ENCODE measurements at places on chromosomes 1 and 21. TPM values are rescaled to one million over a fixed set of nuclear protein-coding genes. Genes with fewer than 3 reads are reported as not detected.

The AGRN gene
- total RNA-seq: 68.4 TPM

The PADI2 gene
- total RNA-seq: 8.4 TPM

The EXTL1 gene
- total RNA-seq: 0.48 TPM

The FOXD2 gene
- 0.24 TPM for total RNA-seq

The OR2AK2 gene
- total RNA-seq: not detected

The SELP gene
- total RNA-seq: 7.9 TPM

The PLA2G2D gene
- total RNA-seq: not detected

The MAEL gene
- 7.9 TPM for total RNA-seq

The MYOM3 gene
- 5.3 TPM for total RNA-seq

The BSDC1 gene
- 60.2 TPM for total RNA-seq

The DMBX1 gene
- 1.4 TPM for total RNA-seq

The EPHA10 gene
- total RNA-seq: 21.2 TPM

The FCGR3A gene
- 26.2 TPM for total RNA-seq

The PTPRU gene
- 35.2 TPM for total RNA-seq

The TGFB2 gene
- total RNA-seq: 38.8 TPM

The FAM131C gene
- total RNA-seq: 3.6 TPM

The NTPCR gene
- 31.8 TPM for total RNA-seq

The NLRP3 gene
- 4.6 TPM for total RNA-seq

The PTGER3 gene
- total RNA-seq: 15.6 TPM

The GJA9 gene
- total RNA-seq: 1.7 TPM

The PLA2G2A gene
- total RNA-seq: 12.3 TPM

The CLCA1 gene
- total RNA-seq: 0.72 TPM

The CELA3A gene
- total RNA-seq: not detected

The GUCA2B gene
- not detected for total RNA-seq

The KLF17 gene
- 5.5 TPM for total RNA-seq

The SMIM12 gene
- total RNA-seq: 23.4 TPM

The IL22RA1 gene
- total RNA-seq: 3.1 TPM

The E2F2 gene
- 5.1 TPM for total RNA-seq

The CYP4A22 gene
- total RNA-seq: not detected

The DNASE2B gene
- not detected for total RNA-seq

The SPATA45 gene
- not detected for total RNA-seq

The BEST4 gene
- total RNA-seq: 0.48 TPM

The CELSR2 gene
- total RNA-seq: 2.6 TPM

The UBAP2L gene
- 31.8 TPM for total RNA-seq

The CLDN17 gene
- total RNA-seq: not detected

The OLIG2 gene
- total RNA-seq: not detected

The FCAMR gene
- total RNA-seq: 2.2 TPM

The RNF186 gene
- total RNA-seq: not detected

The TMEM125 gene
- total RNA-seq: 0.72 TPM

The NFASC gene
- 6.0 TPM for total RNA-seq

The KPRP gene
- 1.7 TPM for total RNA-seq

The SSU72 gene
- 44.3 TPM for total RNA-seq

The ZNF593 gene
- not detected for total RNA-seq

The PTGFRN gene
- total RNA-seq: 75.8 TPM

The FMO2 gene
- total RNA-seq: 15.4 TPM

The CACHD1 gene
- 9.6 TPM for total RNA-seq

The SETD4 gene
- 11.1 TPM for total RNA-seq

The PDZK1IP1 gene
- not detected for total RNA-seq

The PRAMEF13 gene
- total RNA-seq: not detected

The LCE1D gene
- total RNA-seq: not detected

The OR2T29 gene
- 10.8 TPM for total RNA-seq

Measured in umbilical cord (tissue), 2 donors.